ENCODE measurements at places on chromosomes 2 and 18.
A peak's percentile ranks its signal among the peaks of the same experiment; 100 is the strongest.

DNA sequence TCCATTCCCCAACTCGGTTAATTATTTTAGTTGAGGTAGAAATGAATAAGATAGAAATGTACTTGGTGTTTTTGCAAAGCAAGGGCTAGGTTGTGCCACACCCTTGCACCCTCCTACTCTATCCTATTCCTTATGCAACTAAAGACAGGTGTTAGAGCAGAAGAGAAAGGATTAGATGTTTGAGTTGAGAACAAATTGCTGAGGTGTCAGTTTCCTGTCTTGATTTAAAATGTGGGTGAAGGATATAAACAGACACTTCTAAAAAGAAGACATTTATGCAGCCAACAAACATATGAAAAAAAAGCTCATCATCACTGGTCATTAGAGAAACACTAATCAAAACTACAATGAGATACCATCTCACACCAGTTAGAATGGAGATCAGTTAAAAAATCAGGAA, 1256.2 kb downstream of the CNTNAP5 start:
- DNase-seq, result no peak

DNA sequence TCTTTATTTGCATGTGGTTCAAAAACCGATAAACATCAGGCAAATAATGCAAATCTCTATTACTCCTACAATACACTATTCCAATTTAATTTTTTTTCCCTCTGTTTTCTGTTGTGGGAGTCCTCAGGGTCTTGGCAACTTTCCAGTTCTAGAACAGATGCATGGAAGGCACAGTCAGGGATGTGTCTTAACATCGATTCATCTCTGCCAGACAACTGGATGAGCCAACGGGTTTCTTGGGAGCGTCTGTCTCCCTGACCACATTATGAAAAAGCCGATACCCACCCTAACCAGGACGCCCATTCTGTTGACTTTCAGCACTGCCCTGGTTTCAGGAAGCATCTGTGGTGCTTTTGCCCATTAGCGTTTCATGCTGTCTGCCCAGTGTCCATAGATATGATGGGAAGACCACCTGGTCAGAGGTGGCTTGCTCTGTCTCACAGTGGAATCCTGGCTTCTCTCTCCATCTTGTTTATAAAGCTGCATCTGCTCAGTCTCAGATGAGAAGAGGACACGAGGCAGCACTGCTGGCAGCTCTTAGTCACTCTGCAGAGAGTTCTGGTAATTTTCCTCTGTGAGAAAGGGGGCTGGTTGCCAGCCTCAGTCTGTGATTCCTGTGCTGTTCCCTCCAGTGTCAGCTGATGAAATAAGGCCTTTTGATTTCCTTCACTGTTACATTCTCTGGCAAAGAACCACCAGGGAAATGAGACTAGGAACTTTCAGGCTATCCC, 57.9 kb upstream of the KCNE4 start:
- DNase-seq, result no peak

DNA sequence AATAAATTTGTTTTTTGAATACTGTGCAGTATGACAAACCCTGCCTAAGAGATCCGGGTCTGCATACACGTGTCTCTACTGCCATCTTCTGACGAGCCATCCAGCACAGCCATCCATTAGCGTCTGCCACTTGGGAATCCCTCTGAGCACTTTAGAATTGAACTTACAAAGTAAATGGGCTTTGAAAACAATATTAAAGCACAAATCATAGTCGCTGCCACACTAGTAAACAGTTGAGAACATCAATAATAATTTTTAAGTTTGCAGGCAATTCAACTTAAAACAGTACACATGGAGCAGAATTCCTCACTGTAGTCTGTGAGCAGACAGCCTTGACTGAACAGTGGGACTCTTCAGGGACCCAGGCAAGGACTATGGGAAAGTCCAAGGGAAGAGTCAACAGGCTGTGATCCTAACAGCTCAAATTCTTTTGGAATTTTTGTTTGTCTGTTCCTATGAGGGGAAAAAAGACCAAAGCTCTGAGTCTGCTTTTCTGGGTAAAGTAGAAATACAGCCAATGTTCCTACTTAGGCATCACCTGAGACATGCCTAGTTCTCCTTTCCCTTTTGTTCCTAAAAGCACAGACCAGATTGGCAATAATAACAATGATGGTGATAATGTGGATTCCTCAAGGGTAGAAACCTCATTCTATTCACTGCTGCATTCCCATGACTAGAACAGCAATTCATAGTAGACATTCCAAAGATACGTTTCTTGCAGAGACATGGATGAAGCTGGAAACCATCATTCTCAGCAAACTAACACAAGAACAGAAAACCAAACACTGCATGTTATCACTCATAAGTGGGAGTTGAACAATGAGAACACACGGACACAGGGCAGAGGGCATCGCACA, 92.9 kb downstream of the MREG start:
- DNase-seq, result peak; percentile 70

GRCh38 chr2:205898744-205899143, 187.2 kb downstream of the INO80D start:
- no peak for DNase-seq

GRCh38 chr18:34643989-34644388, 66.1 kb upstream of the DTNA start:
- no peak for DNase-seq

DNA sequence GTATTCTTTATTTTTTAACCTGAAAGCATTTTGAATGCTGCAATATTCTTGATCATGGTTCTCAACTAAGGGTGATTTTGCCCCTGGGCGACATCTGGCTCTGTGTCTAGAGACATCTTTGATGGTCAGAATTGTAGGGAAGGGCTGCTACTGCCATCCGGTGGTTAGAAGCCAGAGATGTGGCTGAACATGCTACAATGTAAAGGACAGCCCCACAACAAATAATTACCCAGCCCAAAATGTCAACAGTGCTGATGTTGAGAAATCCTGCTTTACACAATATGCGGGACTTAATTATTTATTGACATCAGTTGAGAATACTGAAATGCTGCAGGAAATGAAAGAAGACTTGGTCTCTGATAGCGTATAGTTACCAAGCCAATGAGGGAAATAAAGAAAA, 37.5 kb upstream of the SERPINB2 start:
- peak; percentile 22 for DNase-seq

DNA sequence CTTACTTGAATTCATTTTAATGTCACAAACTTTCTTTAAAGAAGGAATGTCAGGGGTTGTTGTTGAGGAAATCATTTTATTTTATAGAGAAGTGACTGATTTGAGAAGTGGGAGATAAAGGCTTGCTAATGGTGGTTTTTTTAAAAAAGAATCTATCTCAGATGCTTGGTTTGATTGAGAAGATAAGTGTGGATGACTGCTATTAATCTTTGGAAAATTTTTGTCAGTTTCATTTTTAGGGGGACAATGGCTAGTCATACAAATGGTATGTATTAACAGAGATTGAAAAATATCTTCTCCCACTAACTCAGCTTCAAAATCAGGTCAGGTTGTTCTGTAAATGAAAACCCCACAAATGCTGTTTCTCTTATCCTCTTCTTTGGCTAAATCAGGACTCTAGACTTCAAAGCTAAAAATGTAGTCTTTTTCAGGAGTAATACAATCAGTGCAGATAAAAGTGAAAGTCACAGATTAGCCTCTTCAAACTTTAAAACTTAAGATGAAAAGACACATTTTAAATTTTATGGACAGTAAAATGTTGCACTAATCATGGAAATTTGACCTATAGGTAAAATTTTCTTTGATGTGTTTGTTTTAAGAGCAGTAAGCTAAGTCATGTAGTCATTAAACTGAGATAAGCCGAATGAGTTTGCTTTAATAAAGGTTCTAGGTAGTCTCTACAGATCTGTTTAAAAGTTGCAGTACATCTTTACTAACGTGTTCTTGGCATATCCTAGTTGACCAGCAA, 674.2 kb upstream of the VRK2 start:
- no peak for DNase-seq

GRCh38 chr2:33321876-33322483, 154.5 kb upstream of the RASGRP3 start:
- DNase-seq, result no peak

DNA sequence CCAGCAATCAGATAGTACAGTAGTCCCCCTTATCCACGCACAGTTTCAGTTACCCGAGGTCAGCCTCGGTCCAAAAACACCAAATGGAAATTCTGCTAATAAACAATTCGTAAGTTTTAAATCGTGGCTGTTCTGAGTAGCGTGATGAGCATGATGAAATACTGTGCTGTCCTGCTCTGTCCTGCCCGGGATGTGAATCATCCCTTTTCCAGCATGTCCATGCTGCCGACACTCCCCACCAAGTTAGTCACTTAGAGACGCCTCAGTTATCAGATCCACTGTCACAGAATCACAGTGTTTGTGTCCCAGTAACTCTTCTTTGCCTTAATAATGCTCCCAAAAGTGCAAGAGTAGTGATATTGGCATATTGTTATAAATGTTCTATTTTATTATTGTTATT, 62.1 kb downstream of the MEX3C start:
- no peak for DNase-seq

- no peak for DNase-seq
Observed at GRCh38 chr2:241501551-241501950, 6.8 kb downstream of the STK25 start.

- no peak for DNase-seq
Observed at GRCh38 chr2:219670386-219670785, 43.0 kb downstream of the SLC4A3 start.

Measured in NT2/D1 (cell line).